ENCODE measurements at places on chromosomes 6 and 20.

DNA sequence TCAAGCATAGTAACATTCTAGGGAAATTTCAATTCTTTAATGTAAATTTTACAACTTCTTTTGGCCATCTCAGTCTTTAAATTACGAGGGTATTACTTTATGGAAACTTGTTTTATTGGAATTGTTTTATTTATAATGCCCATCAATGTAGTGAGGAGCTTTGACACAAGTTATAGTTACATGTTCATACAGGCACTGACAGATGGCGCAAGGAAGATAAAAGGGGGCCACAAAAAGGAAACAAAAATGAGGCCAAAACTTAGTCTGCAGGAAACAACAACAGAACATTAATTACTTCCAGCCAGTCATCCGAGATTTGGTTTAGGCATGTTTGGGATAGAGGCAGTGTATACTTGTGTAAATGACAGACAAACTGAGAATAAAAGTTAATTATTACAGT lies 18.3 kb downstream of the SESN1 start:
- DNase-seq = no peak

DNA sequence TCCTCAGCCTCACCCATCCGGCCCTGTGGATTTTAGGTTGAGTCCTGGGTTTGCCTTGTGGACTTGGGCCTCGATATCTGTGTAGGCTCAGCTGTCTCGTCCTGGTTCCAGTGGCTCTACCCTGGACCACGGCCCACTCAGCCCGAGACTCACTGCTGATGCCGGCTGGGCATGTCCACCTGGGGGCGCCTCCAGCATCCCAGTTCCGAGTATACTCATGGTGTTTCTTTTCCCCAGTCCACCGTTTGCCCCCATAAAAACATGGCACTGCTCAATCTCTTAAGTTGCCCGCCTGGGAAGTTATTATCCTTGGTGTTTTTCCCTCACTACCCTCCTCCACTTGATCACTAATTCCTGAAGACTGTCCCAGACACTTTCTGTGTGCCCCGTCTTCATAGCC lies 99.1 kb downstream of the ARID1B start:
- no peak for DNase-seq

- no peak for DNase-seq
Measured at GRCh38 chr20:24102749-24103333, 114.3 kb upstream of the GGTLC1 start.

DNA sequence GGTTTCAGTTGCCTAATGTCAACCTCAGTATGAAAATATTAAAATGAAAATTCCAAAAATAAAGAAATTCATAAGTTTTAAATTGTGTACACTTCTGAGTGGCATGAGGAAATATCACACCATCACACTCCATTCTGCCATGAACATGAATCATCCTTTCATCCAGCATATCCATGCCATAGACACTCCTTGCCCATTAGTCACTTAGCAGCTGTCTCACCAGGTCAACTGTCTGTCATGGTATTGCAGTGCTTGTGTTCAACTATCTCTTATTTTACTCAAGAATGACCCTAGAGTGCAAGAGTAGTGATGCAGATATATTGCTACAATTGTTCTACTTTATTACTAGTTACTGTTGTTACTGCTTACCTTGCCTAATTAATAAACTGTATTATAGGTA lies 712.4 kb downstream of the EPHA7 start:
- no peak for DNase-seq

DNA sequence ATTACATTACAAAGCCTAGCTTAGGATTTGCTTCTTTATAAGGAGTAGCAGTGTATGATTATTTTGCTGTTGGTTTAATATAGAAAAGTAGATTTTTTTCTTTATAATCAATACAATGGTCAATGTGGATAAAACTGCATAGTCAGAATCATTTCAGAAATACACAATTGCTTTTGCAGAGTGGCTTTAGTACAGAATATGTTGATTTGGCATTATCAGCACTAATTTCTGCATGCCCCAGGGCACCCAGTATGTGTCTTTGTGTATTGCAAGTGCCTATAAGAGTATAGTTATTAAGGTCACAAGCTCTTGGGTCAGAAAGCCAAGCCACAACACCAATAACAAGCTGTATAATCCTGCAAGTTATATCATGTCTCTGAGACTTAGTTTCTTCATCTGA lies 258.4 kb downstream of the PLCB1 start:
- no peak for DNase-seq

DNA sequence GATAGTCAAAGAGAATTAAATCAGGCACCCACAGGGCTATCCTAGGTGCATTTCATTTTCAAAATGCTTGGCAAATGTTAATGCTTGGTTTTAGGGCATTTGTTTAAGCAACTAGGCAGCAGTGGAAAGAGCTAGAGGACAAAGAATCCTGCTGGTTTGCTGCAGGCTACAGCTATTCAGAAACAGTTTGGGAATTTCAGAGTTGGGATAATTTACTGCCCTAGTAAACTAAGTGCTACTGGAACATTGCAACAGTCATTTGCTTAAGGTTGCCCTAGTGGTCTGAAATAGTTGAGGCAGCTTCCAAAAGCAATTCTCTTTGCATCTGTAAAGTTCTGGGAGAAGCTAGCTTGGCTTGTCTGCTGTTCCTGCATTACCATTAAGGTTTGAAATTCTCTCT lies 312.7 kb downstream of the LAMA2 start:
- no peak for DNase-seq
